ENCODE measurements at places on chromosomes 7 and 10.

- DNase-seq: no peak
Measured at GRCh38 chr10:133142523-133143199, 17.4 kb upstream of the KNDC1 start.

GRCh38 chr10:132497063-132497680, 40.4 kb upstream of the INPP5A start:
- DNase-seq: no peak

GRCh38 chr10:94292434-94293090, 70.2 kb downstream of the NOC3L start:
- DNase-seq: no peak

DNA sequence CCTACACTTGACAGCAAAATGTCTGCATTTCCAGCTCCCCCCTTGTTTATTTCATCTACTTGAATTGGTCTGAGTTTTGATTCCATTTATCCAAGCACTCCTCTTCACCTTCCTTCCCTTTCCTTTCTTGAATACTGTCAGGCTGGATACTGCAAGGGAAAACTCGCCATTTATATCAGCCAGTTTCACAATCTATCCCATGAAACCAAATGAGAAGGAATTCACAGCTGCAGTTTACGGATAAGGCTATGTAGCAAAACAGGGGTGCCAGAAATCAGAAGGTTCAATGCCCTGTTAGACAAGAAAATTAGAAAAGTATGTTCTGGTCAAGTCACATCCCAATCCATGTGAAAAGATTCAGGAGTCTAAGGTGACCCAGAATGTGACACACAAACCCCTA, 28.1 kb downstream of the CCDC6 start:
- no peak for DNase-seq

DNA sequence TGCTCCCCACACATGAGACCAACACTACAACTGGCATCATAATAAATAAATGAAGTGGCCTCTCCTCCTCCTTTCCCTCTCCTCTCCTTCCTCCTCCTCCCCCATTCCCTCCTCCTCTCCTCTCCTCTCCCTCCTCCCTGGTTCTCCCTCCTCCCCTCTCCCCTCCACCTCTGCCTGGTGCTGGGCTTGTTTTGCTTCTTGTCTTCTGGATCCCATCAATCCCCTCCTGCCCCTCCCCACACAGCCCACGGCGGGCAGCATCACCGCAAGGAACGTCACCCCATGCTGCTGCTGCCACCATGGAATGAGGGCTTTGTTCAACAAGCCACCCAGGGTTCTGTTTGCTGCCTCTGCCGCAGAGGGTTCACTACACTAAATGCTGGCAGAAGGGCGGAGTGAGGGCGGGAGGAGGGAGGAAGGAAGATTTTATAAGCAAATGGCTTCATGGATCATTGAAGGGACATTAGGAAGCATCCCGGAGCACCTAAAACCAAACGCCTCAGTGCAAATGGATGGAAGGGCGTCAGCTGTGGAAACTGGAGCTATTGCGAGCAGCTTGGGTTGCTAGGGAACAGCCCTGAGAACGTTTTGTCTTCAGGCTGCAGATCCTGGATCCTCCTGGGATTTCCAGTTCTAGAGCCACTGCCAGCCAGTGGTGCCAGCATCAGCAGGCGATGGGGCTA, 379.7 kb upstream of the ZMIZ1 start:
- DNase-seq: no peak

GRCh38 chr7:143902332-143902899, 440 bp upstream of the TCAF1 start:
- no peak for DNase-seq

GRCh38 chr10:1531883-1532597, 205.3 kb downstream of the ADARB2 start:
- DNase-seq: no peak

DNA sequence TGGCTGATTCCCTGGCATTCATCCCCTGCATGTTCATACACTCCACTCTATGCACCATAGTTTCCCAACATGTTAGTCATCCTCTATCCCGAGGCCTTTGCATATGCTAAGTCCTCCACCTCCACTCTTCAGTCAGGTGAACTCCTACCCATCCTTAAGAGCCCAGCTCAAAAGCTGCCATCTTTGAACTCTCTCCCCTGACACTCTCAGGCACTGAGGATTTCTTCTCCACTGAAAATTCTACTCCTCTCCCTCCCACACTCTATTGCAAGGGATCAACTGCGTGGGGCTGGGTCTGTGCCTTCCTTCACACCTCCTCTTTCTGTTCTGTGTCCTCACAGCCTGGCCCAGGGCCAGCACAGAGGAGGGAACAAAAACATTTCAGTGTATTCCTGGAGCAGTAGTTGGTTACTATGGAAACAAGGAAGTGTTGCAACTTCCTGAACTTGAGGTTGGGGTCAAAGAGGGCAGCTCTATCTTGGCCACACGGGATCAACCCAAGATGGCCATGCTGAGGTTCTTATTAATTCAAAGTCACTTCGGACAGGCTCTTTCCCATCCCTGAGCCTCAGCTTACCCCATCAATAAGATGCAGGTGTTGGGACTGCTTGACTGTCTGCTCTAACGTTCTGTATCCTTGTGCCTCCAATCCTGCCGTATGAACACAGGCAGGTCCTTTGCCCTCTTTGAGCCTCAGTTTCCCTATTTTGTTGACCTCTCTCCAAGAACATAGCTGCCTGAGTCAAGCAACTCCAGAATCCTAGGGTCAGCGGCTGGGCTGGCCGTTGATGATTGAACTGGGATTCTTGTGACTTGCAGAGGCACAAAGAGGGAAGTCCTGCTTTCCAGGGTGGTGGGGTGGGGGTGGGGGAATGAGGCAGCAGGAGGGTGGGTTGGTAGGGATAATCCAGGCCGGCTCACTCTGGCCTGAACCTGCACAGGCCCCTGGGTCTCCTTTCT, 15.5 kb downstream of the ZMIZ1 start:
- DNase-seq: no peak

DNA sequence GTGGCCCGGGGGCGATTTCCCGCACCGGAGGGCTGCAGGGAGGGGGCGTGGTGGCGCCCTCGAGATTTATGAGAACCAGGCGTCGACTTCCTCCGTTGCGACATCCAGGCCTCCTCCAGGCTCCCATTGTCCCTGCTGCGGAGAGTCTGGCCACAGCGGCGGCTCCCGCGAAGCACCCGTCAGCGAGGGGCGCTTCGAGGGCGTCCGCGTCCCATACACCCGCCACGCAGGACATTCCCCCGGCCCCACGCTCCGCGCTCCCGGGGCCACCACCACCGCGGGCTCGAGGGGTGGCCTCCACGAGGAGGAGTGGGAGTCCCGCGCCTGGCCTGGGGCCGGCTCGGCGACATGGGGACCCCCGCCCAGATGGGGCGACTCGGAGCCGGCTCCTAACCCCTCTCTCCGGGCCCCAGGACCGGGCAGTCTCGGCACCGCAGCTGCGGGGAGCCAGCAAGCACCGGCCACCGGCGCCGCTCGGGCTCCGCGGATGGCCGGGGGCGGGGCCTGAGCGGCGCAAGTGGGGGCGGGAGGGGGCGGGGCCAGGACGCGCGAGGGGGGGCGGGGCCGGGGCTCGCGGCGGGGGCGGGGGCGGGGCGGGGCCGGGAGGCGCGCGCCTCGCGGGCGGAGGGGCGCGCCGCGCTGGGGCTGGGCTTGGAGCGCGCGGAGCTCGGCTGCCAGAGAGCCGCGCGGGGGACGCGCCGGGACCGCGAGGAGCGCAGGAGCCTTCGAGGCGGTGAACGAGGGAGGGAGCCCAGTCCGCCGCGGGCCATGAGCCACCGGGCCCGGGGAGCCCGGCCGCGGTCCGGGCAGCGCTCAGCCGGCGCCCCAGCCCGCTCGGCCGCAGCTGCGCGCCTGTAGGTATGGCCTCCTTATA, at the start of gene SH2B2:
TSS of gene SH2B2 (plus strand) at position 632 of the 874 bp plus-strand sequence. CDS start 13,683 bp downstream, outside the sequence.
- DNase-seq: peak; percentile 86

DNA sequence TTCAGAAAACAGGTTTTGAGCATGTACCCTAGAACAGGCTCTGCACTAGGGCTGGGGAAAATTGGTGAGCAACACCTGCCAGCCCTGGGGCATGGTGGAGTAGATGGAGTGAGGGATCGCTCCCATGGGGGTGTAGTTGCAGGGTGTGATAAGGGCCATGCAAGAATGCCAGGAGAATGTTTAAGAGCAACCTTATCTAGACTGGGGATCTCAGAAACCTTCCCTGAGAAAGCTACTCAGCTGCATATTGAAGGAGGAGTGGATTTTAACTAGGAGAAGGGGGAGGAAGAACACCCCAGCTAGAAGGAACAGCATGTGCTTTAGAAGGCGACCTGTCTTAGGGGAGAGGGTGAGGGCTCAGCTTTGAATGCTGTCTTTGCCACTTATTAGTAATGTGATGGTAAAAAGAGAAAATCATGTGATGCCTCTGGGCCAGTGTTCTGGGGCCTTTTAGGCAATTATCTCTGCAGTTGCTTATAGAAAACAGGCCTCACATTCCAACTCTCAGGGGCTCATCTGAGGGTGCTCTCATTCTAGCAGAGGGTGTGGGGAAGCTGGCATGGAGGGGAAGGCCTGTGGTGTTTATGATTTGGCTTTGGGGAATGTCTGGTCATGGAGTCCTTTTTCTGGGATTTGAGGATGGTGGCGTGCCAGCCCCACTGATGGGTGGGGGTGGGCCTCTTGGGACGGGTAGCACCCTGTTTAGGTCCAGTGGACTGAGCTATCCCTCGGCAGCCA, 225.4 kb downstream of the BMPER start:
- no peak for DNase-seq

DNA sequence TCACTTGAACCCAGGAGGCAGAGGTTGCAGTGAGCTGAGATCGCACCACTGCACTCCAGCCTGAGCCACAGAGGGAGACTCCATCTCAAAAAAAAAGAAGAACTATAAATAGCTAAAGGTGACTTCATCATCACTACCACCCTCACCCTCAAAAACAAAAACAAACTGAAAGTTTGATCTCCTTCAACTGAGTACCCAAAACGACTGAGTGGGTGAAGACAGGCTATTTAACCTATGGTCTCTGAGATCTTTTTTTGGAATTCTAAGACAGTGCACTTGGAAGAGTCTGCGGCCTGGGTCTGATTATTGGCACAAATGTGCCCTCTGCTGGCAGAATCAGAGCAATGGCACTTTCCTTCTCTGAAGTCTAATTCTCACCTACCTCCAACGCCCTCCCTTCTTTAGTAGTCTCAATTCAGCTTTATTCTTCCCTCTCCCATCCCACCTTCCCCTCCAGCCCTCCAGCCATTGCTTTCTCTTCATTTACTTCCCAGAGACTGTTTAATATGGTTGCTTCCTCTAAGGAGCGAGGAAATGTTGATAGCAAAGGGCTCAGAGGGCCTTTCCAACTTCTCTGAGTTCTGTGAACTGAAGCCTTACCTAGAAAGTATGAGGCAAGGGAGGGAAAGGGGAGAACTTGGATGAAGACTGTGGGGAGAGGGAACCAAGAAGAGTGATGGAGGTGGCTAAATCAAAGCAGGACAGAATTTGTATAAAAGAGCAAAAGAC, 2.9 kb upstream of the MYOZ1 start:
- DNase-seq: peak; percentile 77

DNA sequence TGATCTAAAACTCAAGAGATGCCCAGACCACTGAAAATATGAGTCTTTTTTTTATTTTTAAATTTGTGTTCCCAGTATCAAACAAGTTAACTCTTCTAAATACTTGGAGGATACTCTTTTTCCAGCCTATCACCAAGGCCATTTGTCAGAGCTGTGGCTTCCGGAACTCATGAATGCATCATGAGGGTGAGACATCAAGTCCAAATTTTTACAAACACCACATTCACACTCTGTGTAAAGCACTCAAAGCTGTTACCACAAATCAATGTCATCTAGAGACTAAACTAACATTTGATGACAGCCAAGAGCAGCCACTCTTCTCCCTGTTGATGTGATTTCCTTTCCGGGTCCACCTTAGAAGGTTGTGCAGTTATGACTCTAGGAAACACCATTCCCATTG, 43.8 kb upstream of the ARID5B start:
- DNase-seq: no peak

DNA sequence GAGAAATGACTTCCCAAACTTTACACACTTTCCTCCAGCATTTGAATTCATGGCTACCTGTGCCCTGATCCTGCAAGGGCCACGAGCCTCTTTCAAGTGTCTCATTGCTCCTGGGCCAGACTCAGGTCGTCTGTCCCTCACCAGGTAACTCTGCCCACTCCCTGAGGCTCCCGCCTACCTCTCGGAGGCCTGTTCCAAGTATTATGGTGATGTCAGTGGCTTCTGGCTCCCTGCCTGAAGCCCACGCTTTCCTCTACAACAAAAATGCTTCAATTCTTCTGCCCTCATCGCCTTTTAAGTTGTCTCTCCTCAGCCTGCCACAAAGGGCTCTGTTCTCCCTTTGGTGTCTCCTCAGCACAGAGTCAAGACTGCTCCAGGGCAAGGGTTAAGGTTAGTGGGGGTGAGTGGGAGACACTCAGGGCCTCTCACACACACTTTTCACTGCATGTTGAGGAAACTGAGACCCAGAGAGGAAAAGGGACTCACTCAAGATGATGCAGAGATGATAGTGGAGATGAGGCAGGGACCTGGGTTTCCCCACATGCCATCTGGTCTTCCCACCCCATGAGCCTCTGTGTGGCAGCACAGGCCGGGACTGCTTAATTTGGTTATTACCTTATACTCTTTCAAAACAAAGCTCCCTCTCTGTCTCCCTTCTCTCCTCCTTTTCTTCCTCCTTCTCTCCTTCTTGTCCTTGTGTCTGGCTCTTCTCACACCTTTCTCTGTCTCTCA, 28.3 kb upstream of the EGR2 start:
- no peak for DNase-seq

- no peak for DNase-seq
Measured at GRCh38 chr7:2049782-2050510, 182.8 kb downstream of the MAD1L1 start.

DNA sequence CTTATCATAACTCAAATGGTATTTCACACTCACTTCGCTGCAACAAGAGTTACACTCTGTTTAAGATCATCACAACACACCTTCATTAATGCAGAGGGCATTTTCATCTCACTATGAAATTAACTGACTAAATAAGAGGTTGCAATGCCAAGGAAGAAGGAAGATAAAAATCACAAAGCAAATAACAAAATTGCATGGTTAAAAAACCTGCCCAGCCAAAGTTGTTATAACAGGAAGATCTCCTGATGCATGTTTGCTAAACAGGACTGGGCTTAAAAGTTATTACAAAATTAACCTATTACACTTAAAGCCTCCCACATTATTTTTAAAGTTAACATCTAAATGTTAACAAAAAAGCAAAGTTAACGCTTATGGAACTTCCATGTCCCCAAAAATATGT, 11.8 kb downstream of the FAM13C start:
- no peak for DNase-seq

GRCh38 chr10:7275761-7276440, 134.9 kb downstream of the SFMBT2 start:
- no peak for DNase-seq

DNA sequence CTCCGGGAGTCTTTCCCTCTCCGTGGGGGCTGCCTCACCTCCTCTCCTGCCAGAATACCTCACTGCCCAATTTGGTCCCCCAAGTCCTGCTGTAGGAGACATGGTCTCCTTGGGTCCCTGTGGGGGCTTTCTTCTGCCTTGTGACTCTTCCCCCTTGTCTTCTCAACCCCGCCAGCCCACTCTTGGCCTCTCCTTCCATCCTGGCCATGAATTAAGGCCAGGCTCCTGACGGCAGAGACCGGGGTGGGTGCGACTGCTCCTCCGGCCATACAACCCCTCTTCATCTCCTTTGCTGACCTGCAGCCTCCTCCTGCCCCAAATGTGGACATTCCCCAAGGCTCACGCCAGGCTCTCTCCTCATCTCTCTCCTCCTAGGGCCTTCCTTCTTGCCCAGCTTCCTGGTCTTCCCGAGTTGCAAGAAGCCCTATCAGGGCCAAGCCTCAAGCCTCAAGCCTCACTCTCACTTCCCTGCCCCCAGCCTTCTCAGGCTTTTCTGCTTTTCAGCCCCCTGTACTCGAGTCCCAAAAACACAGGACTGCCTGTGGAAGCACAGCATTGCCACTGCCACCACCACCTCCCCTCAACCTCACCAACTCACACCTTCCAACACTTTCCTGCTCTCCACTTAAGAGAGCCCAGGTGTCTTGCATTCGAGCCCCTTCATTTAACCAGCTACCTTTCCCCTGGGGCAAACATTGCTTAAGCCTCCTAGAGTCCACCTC, 1.3 kb downstream of the PNLIPRP2 start:
- DNase-seq: no peak
